AG10803 (cell line): ENCODE measurements at places on chromosomes 4 and X.
A peak's percentile ranks its signal among the peaks of the same experiment; 100 is the strongest.

DNA sequence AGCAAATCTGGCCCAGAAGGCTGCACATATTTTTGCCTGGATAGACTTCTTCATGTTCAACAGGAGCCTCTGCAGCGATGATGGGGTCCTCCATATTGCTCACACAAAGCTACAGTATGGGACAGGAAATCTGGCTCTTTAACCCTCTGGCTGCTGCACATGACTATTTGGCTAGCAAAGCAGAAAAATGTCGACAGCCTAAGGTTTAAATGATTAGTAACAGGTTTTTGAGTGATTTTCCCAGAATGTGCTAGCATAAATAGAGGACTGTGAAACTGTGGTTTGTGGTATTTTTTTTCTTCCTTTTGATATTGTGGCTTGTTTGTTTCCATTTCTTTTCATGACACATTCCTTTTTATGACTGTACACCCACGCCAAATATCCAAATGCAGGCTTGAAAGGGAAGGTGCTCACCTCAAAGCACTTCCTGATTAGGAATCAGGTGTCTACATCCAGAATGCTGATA lies 120.2 kb upstream of the GK2 start:
- peak; percentile 0 for DNase-seq

- DNase-seq = no peak
Observed at GRCh38 chr4:6710996-6711395, 1.3 kb upstream of the MRFAP1L1 start.

DNA sequence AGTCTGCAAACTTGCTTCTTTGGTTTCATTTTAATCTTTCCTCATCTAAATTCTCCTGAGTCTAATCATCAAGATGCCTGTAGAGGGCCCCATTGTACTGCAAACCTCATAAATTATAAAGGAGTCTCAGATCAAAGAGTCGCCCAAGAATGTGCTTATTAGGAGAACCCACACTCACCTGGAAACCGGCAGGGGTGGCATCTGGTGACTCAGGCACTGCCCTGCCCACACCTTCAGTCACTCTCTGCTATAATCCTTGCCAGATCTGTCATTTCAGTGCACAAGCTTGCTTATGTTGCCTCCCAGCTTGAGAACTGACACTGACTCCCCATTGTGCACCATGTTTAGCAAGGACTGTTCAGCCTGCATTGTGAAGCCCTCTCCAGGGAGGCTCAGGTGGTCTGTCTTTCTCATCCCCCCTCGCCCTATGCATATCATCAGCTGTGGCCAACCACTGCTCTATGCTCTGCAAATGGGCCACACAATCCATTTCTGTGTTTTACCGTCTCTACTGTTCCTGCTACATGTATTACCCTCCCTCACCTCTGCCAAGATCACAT lies 12.4 kb downstream of the EPGN start:
- peak; percentile 41 for DNase-seq

DNA sequence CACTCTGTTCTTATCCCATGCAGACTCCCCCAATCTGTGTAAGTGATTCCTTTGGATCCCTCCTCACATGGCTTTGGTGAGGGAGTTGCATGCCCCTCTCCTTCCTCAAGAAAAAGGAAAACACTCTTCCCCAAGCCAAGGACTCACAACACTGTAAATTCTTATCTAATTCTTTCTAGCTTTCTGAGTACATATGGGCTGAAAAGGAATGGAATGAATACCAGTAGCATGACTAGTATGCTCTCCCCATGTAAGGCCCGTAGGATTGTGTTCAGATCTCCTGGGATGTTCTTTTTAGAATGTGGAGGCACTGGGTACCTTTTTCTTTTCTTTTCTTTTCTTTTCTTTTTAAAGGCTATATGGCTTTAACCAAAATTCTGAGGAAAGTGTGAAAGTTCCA lies 17.0 kb upstream of the MAGED1 start:
- DNase-seq = peak; percentile 68

- DNase-seq = no peak
Observed at GRCh38 chrX:47664737-47665136, 5.8 kb upstream of the UXT start.

- DNase-seq = no peak
Observed at GRCh38 chr4:27123123-27123768, 262.6 kb downstream of the STIM2 start.

- peak; percentile 33 for DNase-seq
Observed at GRCh38 chrX:23554304-23554703, 113.0 kb upstream of the PRDX4 start.

- no peak for DNase-seq
Observed at GRCh38 chrX:124605511-124605910, 259.1 kb downstream of the SH2D1A start.

- no peak for DNase-seq
Observed at GRCh38 chr4:3826247-3827172, 60.3 kb downstream of the ADRA2C start.

GRCh38 chr4:54930226-54930625 lies 195.2 kb downstream of the KDR start:
- peak; percentile 76 for DNase-seq

- peak; percentile 61 for DNase-seq
Observed at GRCh38 chr4:53532521-53532920, 58.8 kb downstream of the LNX1 start.

- no peak for DNase-seq
Observed at GRCh38 chr4:164313853-164314252, 440.1 kb upstream of the SMIM31 start.

- no peak for DNase-seq
Observed at GRCh38 chr4:25291158-25291733, 21.3 kb upstream of the ZCCHC4 start.

DNA sequence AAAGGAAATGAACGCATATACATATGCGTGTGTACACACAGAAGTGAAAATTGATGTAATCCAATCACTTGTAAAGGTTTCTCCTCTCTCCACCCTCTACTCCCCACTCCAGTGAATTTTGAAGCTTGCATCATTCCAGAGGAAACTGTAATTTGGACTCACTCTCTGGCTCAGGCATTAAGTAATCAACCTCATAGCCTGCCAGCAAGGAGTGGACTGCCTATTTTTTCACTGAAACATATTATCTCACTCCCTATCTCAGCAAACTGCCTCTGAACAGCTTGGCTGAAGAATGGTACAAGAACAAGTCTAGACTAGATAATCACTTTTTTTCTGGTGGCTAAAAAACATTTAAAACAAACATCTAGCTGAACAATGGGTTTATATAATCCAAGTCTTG lies 124.2 kb downstream of the C4orf51 start:
- DNase-seq = peak; percentile 92

GRCh38 chrX:12794654-12795053 lies 3.4 kb downstream of the PRPS2 start:
- DNase-seq = no peak

DNA sequence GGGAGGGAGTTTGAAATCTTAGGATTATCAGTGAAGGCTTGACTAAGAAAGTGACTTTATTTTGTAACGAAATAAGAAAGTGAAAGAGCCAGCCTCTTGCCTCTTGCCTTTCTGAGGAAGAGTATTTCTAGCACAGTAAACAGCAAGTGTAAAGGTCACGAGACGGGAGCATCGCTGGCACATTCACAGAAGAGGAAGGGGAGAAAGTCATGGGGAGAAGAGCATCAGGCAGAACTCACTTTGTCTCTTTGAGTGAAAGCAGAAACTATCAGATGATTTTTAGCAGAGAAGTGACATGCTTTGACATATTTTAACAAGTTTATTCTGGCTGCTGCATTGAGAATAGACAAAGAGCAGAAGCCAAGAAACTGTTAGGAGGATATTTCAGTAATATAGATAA lies 313.8 kb downstream of the CAMK2D start:
- DNase-seq = no peak

- no peak for DNase-seq
Observed at GRCh38 chr4:164821711-164822110, 55.3 kb upstream of the APELA start.

GRCh38 chrX:69290292-69290691 lies 125.0 kb upstream of the PJA1 start:
- no peak for DNase-seq

GRCh38 chr4:130747842-130748241 lies 1651.9 kb downstream of the C4orf33 start:
- no peak for DNase-seq

GRCh38 chr4:9962611-9963314 lies 58.5 kb downstream of the SLC2A9 start:
- DNase-seq = no peak

GRCh38 chrX:42085836-42086235 lies 162.5 kb upstream of the CASK start:
- no peak for DNase-seq

- DNase-seq = no peak
Observed at GRCh38 chrX:40040686-40041461, 56.9 kb downstream of the BCOR start.

- peak; percentile 22 for DNase-seq
Observed at GRCh38 chrX:50988649-50989048, 78.1 kb downstream of the BMP15 start.

DNA sequence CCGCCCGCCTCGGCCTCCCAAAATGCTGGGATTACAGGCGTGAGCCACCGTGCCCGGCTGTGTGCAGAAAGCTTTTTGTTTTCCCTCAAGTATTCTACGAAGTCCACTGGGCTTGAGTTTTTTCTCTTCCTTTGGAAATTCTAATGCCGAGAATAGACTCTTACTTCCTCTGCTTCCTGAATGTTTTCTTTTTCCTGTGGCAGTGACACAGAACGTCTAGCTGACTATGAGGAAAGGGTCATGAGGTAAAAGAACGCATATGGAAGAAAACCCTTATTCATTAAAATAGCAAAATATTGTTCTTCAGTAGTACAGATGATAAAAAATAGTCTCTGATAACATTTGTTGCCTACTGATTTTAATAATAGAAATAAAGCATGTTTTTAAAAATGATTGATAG lies 4.9 kb upstream of the SLC25A4 start:
- DNase-seq = no peak

DNA sequence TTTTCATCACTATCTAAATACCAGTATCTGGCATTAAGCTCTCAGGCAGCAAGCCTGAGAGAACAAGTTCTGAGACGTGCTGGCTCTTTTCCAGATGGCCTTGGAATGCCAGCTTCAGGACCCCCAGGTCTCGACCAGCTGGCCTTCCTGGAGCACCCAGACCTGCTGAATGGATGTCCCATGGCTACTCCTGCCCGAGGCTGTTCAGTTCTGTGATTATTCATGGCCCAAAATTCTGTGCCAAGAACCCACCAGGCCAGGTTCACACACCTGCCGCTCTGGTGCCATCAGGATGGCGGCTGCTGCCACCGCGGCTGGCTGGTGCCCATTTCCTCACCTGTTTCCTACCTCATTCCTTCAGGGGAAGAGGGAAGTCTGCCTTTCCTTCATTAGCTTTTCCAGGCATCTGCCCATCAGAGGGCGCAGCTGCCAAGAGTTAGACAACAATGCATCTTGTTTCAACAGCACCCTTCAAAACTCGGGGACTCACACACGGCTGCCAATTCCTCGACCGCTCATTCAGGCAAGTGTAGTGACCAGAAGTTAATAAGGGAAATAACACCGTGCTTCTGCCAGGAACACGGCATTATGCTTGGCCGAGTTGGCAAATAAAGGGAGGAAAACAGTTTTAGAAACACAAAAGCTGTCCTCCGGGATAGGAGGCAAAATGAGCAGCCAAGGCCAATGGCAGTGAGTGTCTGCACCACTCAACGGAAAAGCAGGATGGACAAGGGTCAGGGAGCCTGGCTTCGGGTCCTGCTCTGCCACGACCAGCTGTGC lies 173.8 kb downstream of the NSUN7 start:
- DNase-seq = no peak

GRCh38 chrX:3501833-3502535 lies 155.5 kb upstream of the MXRA5 start:
- peak; percentile 21 for DNase-seq

DNA sequence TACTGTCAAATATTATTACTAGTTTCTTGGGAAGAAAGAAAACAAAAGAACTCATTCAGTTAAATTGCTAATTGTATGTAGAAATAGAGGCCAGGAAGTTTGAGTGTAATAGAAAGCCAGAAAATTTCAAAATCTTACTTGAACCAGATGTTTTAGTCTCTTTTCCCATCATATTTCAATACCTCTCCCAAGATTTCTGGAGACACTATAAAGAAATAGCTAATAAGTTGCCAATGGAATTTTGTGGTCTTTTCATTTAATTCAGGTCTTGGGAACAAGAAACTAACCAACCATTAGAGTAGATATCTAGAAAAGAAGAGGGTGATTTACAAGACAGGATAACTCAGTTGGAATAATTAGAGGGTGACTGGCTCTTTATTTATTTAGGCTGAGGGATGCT lies 112.2 kb downstream of the AGTR2 start:
- DNase-seq = peak; percentile 74

- no peak for DNase-seq
Observed at GRCh38 chrX:105117621-105118020, 102.9 kb downstream of the TEX13A start.

DNA sequence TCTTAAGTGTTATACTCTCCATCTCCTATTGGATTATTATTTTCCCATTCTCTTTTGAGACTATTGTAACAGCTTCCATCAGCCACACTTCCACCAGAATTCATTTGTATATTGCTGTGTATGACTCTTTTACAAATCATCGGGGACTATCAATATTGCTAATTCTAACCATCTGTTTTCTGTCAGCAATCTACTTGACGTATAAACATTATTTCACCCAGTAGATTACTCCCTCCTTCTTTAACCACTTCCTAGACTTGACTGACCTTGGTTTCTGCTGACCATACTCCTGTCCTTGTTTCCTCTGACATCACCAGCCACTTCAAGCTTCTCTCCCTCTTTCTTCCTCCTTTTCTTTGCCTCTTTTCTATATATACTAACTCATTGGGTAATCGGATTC lies 402.9 kb downstream of the PCDH18 start:
- DNase-seq = peak; percentile 44

DNA sequence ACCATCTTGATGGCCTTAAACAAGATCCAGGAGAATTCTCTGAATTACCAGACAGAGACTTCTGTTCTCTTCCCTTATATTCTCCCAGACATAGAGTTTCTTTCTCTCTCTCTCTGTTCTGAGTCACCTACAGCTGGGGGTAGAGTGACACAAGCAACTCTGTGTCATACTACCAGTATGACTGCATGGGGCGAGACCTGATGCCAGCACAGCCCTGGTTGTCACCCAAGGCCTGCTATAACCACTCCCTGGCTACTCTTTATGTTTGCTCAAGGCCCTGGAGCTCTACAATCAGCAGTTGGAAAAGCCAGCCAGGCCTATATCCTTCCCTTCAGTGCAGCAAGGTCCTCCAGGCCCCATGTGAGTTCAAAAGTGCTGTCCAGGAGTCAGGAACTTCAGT lies 114.2 kb upstream of the TENT5D start:
- DNase-seq = no peak

GRCh38 chrX:52542311-52542710 lies 25.4 kb upstream of the XAGE1B start:
- no peak for DNase-seq

- DNase-seq = peak; percentile 4
Observed at GRCh38 chrX:121256647-121257046, 209.2 kb downstream of the GLUD2 start.

GRCh38 chr4:77263247-77263646 lies 106.2 kb downstream of the CCNG2 start:
- DNase-seq = no peak

DNA sequence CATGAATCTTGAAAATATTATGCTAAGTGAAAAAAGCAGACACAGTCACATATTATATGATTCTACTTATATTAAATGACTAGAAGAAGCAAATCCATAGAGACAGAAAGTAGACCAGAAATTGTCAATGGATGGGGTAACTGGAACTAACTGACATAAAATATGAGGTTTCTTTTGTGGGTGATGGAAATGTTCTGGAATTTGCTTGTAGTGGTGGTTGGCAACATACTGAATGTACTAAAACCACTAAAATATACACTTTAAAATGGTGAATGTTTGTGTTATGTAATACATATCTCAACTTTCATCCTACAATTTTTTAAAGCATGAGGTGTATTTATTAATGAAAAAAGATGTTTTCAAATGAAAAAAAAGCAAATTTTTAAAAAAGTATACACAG lies 14.7 kb downstream of the CNOT6L start:
- DNase-seq = peak; percentile 24

GRCh38 chrX:13764765-13765164 lies 30.2 kb downstream of the OFD1 start:
- DNase-seq = no peak
